ENCODE measurements at places on chromosomes 4 and X.

DNA sequence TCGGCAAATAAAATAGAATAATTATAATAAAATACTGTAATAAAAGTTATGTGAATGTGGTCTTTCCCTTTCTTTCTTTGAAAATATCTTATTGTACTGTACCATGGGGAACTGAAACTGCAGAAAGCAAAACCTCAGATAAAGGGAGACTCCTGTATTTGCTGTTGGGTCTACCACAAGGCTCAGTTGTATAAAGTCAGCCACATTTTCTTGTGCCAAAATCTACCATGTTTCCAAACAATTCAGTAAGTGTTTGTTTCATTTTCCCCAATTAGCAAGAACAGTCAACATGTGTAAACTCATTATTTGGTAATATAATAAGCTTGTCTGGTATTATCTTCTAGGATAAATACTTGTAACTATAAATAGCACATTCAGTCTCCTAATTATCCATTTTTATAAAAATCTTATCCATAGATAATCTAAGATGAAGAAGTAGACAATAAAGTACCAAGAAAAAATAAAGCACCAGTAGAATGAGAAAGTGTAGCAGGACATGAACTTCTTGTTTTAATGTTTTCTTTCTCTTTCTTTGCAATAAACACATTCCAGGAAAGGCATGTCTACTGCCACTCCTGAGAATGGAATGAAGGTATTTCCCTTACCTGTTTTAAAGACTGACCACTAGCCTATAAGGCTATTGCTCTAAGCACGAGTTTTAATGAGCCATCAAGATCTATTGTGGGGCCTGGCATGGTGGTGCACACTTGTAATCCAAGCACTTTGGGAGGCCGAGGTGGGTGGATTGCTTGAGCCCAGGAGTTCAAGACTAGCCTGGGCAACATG is 15.0 kb upstream of the OTUD4 start:
- no peak for DNase-seq

- DNase-seq: no peak
These were observed 97.5 kb upstream of the ZNF518B start for GRCh38 chr4:10554694-10555093.

DNA sequence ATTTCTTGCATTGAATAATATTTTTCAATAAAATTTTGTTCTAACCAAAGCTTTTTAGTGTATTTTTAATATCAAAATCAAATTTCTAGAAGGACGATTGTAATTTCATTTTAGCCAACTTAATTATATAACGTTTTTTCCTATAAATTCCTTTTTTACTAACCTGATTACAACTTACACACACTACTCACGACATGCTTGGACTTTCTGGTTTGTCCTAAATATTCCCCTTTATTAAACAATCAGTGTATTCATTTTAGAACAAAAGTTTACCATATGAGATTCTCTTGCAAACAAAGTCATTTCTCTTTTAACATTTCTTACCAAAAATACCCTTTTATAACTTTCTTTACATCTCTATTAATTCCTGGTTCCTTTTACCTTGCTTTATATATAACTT is 173.7 kb downstream of the PWWP3B start:
- no peak for DNase-seq

DNA sequence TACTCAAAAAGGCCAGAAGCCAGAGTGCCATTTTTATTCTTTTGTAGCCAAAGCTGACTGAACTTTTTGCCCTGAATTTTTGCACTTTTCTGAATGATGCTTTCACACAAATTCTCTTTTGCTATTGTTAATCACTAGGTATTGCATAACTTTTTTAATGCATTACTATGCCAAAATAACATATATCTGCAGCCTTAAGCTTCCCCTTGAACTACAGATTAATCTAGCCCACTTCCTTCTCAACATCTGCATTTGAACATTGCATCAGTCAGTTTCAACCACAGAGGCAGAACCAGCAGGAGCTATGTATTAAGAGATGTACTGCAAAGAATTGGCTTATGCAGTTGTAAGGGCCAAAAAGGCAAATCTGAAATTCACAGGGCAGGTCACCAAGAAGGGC is 197.6 kb upstream of the GYPA start:
- no peak for DNase-seq

DNA sequence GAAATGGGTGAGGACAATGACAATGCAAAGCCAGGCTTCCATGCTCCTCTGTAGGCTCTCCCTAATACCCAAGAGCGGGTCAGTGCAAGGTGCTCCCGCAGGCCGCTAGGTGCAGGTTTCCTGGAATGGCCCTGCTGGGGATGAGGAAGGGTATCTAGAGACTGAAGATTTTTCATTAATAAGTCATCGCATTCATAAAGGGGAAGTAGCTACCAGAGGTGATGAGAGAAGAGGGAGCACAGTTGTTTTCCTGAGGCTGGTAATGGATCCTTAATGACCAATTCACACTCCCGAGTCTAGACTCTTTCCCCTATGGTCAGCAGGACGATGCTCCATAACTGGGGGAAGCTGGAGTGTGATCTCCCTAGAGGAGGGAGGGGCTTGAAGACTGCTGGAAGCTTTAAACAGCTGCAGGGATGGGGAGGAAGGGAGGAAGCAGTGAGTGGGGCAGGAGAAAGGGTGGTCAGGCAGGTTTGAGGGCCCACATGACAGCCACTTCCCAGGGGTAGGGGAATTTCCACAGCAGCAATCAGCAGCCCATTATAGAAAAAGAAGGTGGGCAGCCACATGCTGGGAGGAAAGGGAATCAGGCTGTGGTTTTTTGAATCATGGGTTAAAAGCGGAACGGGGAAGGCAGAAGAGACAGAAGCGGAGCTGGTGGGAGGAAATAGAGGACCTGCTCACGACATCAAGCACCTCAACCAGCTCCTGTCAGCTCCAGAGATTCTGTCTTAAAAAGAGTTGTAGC is 10.2 kb upstream of the ATP6AP2 start:
- DNase-seq: no peak

DNA sequence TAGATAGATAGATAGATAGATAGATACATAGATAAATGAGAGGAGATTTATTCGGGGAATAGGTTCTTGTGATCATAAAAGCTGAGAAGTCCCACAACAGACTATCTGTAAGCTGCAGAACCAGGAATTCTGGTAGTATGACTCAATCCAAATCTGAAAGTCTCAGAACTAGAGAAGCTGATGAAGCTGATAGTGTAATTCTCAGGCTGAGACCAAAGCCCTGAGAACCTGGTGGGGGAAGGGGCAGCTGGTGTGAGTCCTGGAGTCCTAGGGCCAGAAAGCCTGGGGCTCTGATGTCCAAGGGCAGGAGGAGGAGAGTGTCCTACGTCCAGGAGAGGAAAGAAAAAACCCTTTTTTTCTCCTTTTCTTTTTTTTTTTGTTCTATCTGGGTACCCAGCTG is 8.0 kb upstream of the BANK1 start:
- no peak for DNase-seq

- DNase-seq: no peak
These were observed 26.8 kb downstream of the SH3TC1 start for GRCh38 chr4:8225706-8226443.

DNA sequence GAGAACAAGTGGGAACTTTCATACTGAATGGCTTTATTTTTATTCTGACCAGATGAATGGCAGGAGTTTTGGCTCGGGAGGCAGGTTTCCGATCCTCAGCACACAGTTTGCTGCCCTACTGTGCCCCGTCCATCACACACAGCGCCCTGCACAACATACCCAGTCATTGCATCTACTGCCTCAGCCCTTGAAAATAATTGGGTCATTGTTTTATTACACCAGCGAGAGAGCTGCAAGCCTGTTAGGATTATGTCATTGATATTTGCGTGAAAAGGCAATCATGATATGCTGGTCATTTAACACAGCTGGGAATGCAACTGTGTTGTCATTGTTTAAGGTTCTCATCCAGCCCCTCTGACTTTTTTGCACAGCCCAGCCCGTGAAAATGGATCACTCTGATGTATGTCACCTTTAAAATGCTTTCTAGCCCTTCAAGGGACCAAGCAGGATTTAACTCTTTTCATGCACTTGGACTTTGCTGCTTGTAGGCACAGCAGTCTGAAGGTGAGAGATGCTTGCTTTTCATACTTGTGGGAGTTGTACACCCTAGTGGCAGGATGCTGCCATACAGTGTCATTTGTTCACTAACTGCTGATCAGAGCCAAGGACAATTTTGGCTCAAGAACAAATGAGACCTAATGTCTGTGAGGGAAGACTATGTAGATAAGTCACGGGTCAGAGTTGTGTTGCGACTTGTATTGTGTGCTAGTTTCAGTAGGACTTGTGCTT is 62.3 kb downstream of the RTL9 start:
- DNase-seq: no peak

DNA sequence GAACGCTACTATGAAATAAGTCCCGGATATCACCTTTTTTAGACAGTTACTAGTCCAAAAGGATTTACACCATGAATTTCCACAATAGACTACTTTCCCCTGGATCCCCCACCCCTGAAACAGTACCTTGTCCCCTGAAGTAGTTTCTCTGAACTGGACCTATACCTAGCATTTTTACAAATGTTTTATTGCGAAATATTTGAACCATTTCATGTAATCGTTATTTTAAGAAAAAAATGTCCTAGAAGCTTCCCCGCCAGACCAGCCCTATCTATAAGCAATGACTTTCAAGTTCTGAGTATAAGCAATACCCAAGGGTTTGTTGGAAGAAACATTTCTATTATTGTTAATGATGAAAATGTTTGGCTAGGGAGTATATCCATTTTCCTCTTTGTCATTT is 517.8 kb upstream of the IGFBP7 start:
- no peak for DNase-seq

GRCh38 chr4:38672397-38673129 is 8.6 kb downstream of the KLF3 start:
- no peak for DNase-seq

- DNase-seq: no peak
These were observed 870.2 kb downstream of the ADGRL3 start for GRCh38 chr4:62070291-62070852.

GRCh38 chr4:8506373-8507195 is 66.0 kb downstream of the TRMT44 start:
- peak; percentile 85 for DNase-seq

GRCh38 chrX:119501511-119502148 is 33.4 kb downstream of the SLC25A5 start:
- no peak for DNase-seq

GRCh38 chr4:82360298-82361177 is 13.3 kb downstream of the HNRNPD start:
- DNase-seq: no peak

- no peak for DNase-seq
These were observed 144.6 kb upstream of the KIT start for GRCh38 chr4:54513204-54513603.

DNA sequence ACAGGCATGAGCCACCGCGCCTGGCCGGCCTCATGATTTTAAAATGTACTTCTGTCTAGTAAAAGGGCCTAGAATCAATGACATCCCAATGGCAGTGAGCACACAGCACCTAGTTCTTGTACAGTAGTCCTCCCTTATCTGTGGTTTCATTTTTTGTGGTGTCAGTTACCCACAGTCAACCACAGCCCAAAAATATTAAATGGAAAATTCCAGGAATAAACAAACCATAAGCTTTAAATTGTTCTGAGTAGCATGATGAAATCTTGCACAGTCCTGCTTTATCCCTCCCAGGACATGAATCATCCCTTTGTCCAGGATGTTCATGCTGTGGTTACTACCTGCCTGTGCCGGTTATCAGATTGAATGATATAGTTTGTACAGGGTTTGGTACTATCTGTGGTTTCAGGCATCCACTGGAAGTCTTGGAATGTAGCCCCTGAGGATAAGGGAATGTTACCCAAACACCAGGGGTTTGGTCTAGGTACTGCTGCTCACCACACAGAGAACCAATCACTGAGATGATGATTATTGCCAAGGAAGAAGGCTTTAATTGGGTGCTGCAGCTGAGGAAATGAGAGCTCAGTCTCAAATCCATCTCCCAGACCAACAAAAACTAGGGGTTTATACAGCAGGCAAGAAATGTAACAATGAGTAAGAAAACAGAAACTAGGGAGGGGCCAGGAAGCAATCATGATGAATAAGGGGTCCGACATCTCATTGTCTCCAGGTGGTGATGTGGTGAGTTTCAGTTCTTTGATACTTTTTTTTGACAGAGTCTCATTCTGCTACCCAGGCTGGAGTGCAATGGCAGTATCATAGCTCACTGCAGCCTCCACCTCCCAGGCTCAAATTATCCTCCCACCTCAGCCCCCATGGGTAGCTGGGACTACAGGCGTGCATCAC is 16.2 kb upstream of the FHL1 start:
- no peak for DNase-seq

DNA sequence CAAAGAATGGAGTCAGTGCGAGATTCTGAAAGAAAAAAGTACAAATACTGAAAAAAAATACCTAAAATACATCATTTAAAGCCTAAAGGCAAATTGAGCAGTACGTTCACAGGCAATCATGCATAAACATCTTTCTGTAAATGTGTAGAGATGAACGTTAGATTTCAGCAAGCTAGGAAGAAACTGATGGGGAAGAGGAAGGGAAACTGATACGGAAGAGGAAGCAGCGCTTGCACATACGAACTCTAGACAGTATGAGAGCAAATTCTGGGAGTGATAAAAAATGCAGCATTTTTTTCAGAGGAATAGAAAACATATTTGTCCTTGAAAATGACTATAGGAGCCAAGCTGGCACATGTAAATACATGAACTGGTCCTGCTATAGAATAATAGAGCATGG is 9.4 kb downstream of the ANKRD50 start:
- no peak for DNase-seq

DNA sequence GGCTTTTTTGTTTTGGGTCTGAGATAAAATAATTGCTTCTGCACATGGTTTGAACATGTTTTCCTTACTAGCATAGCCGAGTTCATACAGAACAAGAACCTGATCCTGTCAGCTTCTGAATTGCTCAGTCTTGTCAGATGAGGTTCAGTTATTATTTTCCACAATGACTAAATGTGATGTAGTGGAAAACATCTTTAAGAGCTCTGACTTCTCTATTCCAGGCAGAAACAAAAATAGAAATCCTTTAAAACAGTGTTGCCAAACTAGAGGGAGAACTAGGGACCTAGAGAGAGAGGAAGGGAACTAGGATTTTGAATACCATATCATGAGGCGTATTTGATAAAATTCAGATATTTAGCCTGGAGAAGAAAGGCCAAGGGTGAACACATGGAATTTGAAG is 2.0 kb downstream of the ATP6AP2 start:
- DNase-seq: no peak

- DNase-seq: no peak
These were observed 475.4 kb upstream of the HS3ST1 start for GRCh38 chr4:11904117-11904535.

DNA sequence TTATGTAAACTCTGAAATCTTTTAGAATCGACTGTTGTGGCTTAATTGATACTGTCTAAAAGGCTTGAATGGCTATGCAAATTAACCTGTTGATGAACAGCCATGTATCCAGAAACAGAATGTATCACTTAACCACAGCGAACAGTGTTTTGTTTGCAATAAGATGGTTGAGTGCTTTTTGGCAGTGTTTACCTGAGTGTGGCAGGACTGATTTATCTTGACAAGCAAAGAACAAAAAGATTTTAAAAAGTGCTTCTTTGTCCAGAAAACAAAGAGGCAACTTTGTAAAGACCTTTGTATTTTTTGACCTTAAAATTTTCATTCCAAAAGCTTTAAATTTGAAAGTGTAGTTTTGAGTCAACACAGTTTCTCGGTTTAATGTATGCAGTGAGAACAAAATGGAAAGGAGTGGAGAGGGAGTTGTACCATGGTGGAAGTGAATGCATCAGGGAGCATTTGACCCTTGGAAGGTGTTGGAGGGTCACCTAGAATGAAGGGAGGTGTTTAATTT is 18.0 kb downstream of the ARHGAP10 start:
- no peak for DNase-seq

GRCh38 chrX:9682456-9682855 is 83.2 kb downstream of the GPR143 start:
- no peak for DNase-seq

Data from ascending aorta (tissue), 2 donors.